ENCODE measurements at places on chromosomes 3 and 15.

GRCh38 chr3:46318207-46318927, 35.5 kb upstream of the CCR2 start:
- no peak for DNase-seq

DNA sequence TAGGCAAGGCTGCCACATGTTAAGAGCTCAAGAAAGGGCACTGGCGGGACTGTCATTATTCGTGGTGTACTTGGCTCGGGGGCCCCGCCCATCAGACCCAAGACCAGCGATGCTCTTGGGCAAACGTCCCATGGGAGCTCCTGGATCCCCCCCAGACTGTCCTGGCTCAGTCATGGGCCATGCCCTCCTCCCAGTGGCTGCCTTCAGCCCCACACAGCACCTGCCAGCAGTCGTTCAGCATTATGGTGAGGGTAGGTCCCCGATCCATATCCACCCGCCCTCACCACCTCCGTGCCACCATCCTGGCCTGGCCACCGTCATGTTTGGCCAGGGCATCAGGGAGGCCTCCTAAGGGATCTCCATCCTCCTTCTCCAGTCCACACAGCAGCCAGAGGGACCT, 51.4 kb upstream of the IQSEC1 start:
- no peak for DNase-seq

- no peak for DNase-seq
Measured at GRCh38 chr3:31225923-31226322, 306.8 kb upstream of the STT3B start.

- no peak for DNase-seq
Measured at GRCh38 chr15:47903368-47903767, 186.1 kb downstream of the SEMA6D start.

DNA sequence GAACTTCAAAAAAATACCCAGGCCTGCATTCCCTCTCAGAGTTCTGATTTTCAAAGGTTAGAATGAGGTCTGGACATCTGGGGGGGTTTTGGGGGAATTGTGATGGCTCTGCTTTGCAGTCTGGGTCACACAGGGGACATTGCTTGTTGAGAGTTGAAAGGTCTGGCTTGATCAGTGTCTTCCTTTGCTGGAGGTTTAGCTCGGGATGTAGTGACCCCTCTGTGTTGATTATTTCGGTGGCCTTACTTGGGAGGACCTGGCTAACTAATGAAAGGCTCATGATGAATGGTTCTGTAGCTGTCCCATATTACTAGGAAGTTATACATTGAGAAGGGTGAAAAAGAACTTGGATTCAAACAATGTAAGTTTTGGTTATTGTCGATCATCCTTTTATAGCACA, 23.7 kb downstream of the TPM1 start:
- no peak for DNase-seq

DNA sequence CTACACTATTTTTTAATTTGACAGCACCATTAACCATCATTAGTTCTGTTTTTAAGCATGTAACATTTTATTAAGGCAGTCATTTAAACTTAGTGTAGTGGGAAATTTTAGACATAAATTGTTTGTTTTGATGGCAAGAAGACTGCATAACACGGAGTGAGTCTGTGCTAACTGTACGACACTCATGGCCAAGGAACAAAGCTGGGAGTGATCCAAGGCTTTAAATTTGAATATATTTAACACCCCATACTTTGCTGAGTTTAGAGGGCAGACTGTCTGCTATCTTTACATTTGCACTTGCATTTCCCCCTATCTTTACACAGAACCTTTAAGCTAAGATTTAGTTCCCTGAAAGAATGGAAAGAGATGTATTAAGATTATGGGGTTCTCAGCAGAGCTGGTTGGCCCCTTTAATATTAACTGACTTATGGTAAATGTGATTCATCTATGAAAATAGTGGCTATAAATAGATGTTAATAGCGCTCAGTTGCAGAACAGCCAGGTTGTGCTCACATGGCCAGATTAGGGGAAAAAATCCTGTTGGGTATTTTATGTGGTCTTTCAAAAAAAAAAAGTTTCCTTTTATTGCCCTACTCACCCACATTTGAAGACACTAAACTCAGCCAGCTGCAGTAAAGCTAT, 120.7 kb downstream of the CMSS1 start:
- no peak for DNase-seq

GRCh38 chr15:55196458-55197361, at the start of gene RSL24D1:
Gene RSL24D1, minus strand, starts transcription at chr15:55196941. Its CDS starts 51 bp downstream, at chr15:55196890.
- DNase-seq: peak; percentile 95

- DNase-seq: no peak
Measured at GRCh38 chr3:196067439-196067838, 14.5 kb downstream of the TFRC start.

GRCh38 chr3:123085932-123086627, 19.3 kb downstream of the PDIA5 start:
- no peak for DNase-seq
